ENCODE measurements at places on chromosomes 1 and 21.
A peak's percentile ranks its signal among the peaks of the same experiment; 100 is the strongest.

DNA sequence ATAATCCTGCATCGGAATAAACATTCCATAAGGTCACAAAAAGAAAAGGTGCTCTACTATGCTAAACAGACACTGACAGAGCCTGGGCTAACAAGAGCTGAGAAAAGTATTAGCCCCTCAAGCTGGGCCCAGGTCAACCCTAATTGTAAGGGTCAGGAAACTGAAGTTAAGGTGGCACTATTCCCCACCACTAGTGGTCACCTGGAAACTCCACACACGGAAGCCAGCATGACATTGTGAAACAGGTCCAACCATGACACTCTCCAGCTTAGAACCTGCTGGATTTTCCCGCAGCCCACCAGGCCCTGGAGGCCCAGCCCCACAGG is 1.2 kb downstream of the PTTG1IP start:
- DNase-seq, result no peak

- DNase-seq, result peak; percentile 76
Measured at GRCh38 chr1:200979574-200980451, 43.7 kb downstream of the KIF21B start.

DNA sequence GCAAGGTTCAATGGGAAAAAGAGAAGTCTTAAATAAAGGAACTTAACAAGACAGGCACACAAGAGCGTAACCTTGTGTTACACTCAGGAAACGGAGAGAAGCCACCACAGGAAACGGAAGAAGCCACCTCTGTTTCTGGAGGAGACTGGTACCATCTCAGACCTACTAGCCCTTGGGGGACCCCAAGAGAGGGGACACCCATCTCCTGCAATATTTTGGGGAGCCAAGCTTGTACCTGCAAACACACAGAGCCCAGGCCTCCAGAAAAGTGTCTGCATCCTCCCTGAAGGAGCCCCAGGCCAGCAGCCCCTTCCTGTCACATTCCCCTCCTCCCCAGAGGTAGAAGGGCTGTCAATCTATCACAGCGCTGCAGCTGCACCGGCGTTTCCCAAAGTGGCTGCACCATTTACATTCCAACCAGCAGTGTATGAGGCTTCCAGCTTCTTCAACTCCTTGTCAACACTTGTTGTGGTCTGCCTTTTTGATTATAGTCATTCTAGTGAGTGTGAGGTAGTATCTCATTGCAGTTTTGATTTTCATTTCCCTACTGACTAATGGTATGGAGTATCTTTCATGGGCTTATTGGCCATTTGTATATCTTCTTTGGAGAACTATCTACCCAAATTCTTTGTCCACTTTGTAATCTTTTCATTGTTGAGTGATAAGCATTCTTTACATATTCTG is 23.0 kb upstream of the PADI1 start:
- DNase-seq, result no peak

- DNase-seq, result no peak
Measured at GRCh38 chr1:90414201-90414600, 302.9 kb downstream of the BARHL2 start.

GRCh38 chr1:29569971-29570634 is 333.8 kb downstream of the PTPRU start:
- no peak for DNase-seq

GRCh38 chr1:235776396-235776795 is 90.3 kb downstream of the LYST start:
- DNase-seq, result no peak

DNA sequence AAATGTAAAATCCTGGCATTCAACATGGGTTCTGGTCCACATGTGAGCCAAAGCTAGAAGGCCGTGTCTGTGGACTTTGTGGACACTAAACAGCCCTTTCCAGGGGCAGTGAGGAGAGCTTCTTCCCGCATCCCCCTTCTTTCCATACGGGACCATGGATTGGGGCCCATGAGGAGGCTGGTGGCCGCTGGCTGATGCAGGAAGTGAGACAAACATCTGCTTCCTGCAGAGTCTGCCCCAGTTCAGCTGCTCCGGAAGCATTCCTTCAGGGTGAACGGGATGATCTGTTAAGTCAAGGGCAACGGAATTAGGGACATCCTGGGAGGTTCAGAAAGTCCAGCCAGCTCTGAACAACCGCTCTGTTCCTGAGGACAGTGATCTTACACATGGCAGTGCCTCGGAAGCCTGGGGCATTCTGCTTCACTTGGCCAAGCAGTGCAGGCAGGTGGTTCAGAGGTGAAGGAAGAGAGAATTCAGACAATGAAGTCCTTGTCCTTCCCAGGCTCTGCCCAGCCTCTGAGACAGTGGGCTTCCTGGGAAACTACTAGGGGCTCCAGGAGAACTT is 1.5 kb downstream of the CA6 start:
- no peak for DNase-seq

DNA sequence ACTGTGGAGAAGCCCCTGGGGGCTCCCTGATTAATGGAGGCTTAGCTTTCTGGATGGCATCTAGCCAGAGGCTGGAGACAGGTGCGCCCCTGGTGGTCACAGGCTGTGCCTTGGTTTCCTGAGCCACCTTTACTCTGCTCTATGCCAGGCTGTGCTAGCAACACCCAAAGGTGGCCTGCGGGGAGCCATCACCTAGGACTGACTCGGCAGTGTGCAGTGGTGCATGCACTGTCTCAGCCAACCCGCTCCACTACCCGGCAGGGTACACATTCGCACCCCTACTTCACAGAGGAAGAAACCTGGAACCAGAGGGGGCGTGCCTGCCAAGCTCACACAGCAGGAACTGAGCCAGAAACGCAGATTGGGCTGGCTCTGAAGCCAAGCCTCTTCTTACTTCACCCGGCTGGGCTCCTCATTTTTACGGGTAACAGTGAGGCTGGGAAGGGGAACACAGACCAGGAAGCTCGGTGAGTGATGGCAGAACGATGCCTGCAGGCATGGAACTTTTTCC is 24.8 kb downstream of the PCSK9 start:
- no peak for DNase-seq

DNA sequence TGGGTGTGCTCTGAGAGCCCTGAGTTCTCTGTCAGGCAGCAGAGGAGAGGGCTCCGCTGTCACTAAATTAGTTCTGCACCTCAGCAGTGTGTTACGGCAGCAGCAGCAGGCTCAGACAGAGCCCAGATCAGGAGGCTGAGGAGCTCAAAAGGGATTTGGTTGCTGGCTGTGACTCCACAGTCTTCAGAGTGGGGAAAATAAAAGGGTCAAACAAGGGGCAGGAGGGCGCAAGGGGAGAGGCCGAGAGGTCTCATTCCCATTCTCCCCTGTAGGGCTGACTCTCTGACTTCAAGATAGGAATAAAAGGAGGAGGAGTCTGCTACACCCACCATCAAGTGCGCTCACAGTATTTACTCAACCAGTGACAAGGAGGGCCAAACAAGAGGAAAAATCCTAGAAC is 9.2 kb upstream of the SLC45A3 start:
- no peak for DNase-seq

- no peak for DNase-seq
Measured at GRCh38 chr1:234774971-234775370, 165.0 kb upstream of the IRF2BP2 start.

DNA sequence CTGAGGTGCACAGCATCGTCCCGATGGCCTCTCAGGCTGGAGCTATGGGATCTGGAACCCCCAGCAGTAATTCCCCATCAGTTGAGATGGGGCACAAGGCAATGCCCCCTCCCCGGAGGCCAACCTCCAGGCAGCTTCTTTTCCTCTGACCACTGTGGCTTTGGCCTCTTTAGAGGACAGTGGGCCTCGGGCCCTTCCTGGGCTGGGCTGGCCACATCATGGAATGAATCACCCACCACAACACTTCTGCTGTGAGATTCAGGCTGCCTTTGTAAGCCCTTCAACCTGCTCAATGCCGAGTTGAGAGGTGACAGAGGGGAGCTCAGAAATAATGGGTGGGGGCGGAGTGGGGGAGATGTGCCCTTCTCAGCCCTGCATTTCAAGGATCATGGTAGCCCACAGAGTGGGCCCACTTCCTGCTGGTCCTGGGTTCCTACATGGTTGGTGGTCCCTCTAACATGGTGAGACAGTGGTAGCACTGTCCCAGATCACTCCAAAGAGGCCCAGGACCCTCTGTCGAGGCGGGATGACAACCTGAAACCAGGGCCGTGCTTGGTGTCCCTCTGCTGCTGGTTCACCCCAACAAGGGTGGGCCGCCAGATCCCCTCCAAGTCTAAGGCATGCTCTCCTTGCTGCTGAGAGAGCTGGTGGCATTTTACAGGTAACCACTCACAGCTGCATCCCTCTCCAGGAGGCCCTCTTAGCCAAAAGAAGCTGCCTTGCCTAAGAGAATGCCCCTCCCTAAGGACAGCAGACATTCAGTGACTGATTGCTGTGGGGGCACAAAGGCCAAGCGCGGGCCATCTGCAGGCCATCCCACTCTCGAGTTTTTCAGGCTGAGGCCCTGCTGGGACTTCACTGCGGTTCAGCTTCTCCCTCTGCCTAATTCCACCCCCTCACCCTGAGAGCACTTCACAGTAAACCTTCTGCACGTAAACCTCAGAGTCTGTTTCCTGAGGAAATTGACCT is 29.7 kb upstream of the EVA1B start:
- no peak for DNase-seq

- no peak for DNase-seq
Measured at GRCh38 chr1:99850459-99851291, 514 bp downstream of the AGL start.

DNA sequence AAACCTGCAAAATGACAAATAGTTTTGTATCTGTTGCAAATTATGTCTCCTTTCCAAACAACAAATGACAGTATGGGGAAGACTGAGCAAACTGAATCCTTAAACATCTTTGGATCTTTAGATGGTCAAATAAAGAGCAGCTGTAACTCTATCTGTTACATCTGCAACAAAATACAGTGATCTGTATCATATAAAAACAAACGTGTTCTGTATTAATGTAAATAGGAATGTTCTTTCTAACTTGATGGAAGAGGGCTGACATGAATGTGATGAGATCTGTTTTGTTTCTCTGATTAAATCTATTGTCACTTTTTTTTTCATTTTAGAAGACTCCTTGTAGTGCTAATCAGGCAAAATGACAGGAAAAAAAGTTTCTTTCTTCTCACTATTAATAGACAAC is 159.5 kb downstream of the GPATCH2 start:
- DNase-seq, result no peak

- DNase-seq, result no peak
Measured at GRCh38 chr1:22184892-22185612, 42.2 kb upstream of the WNT4 start.

DNA sequence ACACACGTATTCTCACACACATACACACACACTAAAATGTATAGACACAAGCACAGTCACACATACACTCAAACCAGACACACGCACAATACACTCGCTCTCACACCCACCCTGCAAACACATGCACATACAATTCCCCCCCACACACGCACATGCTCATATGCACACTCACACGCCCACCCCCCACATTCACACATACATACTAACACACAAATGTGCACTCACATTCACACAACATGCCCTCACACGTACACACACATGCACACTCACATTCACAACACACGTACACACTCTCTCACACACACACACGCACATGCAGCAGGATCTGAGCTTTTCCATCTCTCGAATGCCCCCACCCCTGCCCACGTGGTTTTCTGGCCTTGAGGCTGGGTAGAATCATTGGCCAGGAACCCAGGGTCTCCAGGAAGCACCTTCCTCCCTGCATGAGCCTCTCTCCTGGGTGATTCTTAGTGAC is 589.7 kb downstream of the PTPRU start:
- no peak for DNase-seq

- DNase-seq, result no peak
Measured at GRCh38 chr1:242005866-242006535, 7.1 kb upstream of the MAP1LC3C start.

DNA sequence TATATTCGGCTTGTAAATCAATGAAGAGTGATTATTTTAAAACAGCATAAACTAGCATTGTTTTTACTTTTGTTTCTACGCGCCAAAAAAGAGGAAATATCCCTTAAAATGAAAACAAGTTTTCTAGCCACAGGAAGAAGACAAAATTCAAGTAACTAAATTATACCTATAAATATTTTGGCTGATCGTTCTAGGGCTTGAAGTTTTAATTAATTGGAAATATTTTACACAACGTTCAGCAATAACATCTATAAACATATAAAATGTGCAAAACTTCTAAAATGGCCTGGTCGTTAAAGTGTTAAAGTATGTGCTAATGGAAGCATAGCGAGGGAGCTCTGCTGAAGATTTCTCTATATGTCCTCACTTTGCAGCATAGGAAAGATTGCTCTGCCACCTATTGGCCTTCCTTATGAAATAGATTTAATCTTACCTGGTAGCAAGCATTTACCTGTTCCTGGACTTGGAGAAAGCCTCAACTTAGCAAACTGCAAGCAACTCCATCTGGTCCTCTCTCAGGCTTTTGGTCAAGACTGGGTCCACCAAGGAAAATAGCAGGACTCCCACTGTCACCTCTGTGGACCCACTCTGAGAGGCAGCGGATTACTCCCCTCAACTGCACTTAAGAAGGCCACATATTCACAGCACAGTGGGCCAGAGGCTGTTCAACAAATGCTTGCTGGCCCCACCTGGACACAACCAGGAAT is 351.3 kb upstream of the RUNX1 start:
- peak; percentile 11 for DNase-seq

DNA sequence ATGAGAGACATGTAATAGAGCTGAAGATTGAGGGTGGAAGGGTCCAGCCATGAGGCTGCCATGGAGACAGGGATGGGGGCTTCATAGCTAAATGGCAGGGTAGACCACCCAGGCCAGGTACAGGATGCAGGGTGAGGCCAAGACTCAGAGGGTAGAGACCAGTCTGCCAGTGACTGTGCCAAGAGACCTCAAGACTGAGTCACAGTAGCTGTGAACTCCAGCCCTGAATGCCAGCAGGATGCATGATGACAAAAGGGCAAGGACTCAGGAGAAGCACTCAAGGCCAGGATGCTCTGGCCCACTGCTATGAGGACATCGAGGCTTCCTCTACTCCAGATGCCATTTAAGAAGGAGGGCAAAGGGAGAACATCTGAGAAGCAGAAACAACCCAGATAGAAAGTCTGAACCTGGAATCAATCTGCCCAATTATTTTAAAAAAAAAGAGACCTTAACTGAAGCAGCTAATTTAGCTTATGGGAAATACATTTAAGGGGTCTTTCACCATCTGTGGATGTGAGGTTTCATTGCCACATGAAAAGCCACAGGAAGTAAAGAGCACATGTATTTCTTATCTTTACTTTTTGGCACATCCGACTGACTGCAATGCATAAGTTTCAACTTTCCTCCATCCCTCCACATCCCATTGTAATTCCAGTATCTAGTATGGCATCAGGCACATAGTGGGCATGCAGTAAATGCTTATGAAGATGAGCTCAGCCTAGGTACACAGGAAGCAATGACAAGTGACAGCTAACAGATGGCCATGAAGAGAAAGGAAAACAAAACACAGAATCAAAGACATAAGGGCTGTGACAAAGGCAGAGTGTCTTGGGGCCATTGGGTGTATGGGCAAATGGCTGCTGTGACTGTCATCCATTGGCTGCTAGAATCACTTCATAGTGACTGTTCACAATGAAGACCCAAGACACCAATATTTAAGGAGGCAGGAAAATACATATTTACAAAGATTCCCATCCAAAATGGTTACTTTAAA is 40.2 kb downstream of the SUSD4 start:
- DNase-seq, result no peak

GRCh38 chr1:182386980-182387379 is 4.6 kb downstream of the GLUL start:
- no peak for DNase-seq

- no peak for DNase-seq
Measured at GRCh38 chr1:161921990-161922389, 101.7 kb downstream of the OLFML2B start.

GRCh38 chr1:210099921-210100320 is 132.7 kb upstream of the SERTAD4 start:
- no peak for DNase-seq
